ENCODE measurements at places on chromosomes 6 and 20. TPM values are rescaled to one million over a fixed set of nuclear protein-coding genes. Genes with fewer than 3 reads are reported as not detected.

Gene DEFB121
- total RNA-seq = not detected

Gene MTFR2
- 1.3 TPM for total RNA-seq

Gene ANKEF1
- total RNA-seq = 2.6 TPM

Gene KIAA1755
- total RNA-seq = 1.1 TPM

Gene IMPG1
- not detected for total RNA-seq

Gene PLN
- total RNA-seq = 0.43 TPM

All from astrocyte (in vitro differentiated cells and primary cell).